ENCODE measurements at places on chromosomes 12 and 14. TPM values are rescaled to one million over a fixed set of nuclear protein-coding genes. Genes with fewer than 3 reads are reported as not detected.

KLRK1 gene
- 0.29 TPM for total RNA-seq

AICDA gene
- total RNA-seq = not detected

ANKS1B gene
- total RNA-seq = 0.87 TPM

HCAR2 gene
- not detected for total RNA-seq

CLEC4D gene
- not detected for total RNA-seq

KSR2 gene
- total RNA-seq = not detected

KRT72 gene
- not detected for total RNA-seq

HOXC9 gene
- total RNA-seq = 0.15 TPM

FGD4 gene
- 19.2 TPM for total RNA-seq

LHX5 gene
- total RNA-seq = not detected

VDR gene
- 17.0 TPM for total RNA-seq

ZNF26 gene
- 28.1 TPM for total RNA-seq

SLC2A14 gene
- total RNA-seq = not detected

NKX2-1 gene
- total RNA-seq = not detected

CHGA gene
- total RNA-seq = not detected

TBK1 gene
- total RNA-seq = 36.5 TPM

CCDC184 gene
- total RNA-seq = 0.33 TPM

DBX2 gene
- total RNA-seq = not detected

KRT5 gene
- 6.7 TPM for total RNA-seq

RNF212B gene
- total RNA-seq = not detected

LRRC74A gene
- total RNA-seq = not detected

Measured in smooth muscle cell of trachea (primary cell).